ENCODE measurements at places on chromosomes 6 and 20.
A peak's percentile ranks its signal among the peaks of the same experiment; 100 is the strongest.

DNA sequence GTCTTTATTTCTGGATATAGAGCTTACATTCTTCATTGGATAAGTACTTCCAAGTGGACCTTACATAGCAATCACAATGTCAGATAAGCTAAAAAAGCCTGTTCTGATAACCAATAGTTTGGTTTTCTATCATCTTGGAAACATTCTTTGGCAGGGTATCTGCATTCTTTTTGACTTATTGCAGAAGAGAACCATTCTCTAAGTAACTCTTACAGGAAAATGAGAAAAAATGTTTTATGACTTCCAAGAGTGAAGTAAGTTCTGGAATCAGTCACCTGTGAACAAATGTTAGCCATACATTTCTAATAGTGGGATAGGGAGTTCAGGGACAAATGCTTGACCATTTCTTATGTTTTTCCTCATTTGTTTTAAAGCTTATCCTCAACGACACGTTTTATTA, 564.0 kb downstream of the CD109 start:
- no peak for DNase-seq

- DNase-seq, result peak; percentile 4
These were observed 100.5 kb downstream of the LMBRD1 start for GRCh38 chr6:69696273-69696672.

- DNase-seq, result peak; percentile 81
These were observed 1153.1 kb upstream of the GJE1 start for GRCh38 chr6:140979642-140980091.

DNA sequence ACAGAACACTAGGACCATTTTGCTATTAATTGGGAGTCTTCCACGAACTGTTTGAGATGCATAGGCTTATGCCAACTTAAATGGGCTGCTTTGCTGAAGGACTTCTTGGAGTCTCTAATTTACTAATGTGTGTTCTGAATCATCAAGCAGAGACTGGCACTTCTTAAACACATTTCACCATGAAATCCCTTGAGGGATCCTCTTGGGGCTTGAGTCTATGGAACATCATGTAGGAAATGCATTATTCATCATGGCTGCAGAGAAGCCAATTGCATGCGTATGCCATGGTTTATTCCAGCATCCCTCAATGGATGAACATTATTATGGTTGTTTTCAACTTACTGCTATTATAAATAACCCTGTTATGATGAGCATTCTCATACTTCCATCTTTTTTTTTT, 73.4 kb downstream of the FGD2 start:
- no peak for DNase-seq

GRCh38 chr20:38084425-38084951, 50.9 kb downstream of the RPRD1B start:
- DNase-seq, result no peak

DNA sequence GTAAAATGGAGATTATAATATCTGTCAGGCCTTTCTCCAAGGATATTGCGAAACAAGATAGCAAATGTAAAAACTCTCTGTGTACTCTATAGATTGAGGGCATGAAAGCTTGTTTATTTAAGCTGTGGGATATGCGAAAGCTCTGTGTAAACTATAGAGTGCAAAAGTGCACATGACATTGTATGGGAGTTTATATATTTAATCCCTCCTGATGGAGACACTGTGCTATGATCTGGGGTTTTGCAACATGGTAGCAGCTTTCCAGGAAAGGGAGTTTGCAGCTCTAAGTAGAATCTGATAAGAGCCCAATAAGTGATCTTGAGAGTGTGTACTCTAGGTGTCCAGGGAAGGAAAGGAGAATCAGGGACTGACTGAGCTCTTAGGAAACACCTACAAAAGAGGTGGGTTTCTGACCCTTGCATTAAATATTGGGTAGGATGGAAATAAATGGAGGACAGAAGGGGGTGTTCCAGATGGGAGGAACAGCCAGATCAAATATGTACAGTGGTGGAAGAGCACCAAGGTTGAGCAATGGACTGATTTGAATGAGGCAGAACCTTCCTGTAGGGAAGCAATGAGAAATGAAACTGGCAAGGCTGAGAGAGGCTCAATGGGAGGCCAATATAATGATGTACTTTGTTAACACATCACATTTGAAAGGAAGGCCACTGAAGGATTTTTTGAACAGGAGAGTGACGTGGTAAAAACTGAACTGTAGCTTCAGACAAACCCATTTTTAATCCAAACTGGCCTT, 450.1 kb downstream of the GJA1 start:
- no peak for DNase-seq

- no peak for DNase-seq
These were observed 1205.5 kb upstream of the CITED2 start for GRCh38 chr6:140579918-140580317.

Data from epithelial cell of esophagus (primary cell).